ENCODE measurements at places on chromosomes 2 and 18. TPM values are rescaled to one million over a fixed set of nuclear protein-coding genes. Genes with fewer than 3 reads are reported as not detected.

DNA sequence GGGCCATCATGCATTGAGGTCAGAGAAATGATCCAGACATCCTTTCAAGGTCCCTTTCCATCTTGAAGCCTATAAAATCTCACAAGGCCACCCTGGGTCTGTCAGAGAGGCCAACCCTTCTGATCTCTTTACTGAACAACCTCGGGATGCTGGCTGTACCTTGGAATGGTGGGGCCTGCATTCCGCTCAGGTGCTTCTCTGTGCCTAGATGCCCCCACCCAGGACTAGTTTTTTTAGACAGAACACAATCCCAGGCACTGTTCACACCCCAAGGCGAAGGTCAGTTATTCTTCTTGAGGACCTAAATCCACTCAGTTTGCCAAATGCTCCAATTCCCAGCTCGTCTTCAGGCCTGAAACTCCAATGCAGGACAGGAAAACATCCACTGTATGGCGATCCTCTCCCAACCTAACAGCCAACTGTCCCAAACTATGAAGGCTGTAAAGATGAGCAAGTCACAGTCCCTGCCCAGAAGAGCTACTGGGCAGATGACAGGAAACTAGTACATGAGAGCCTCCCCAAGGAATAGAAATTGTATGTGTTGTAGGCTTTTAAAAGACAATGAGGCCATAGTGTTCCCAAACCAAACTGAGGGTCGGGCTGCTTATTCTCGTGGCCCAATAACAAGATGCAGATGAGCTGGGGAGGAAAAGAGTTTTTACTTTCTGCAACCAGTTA lies 154.4 kb upstream of the ACAA2 start:
- DNase-seq: no peak

GRCh38 chr2:63051795-63052333 lies 1.2 kb downstream of the OTX1 start:
- no peak for DNase-seq

DNA sequence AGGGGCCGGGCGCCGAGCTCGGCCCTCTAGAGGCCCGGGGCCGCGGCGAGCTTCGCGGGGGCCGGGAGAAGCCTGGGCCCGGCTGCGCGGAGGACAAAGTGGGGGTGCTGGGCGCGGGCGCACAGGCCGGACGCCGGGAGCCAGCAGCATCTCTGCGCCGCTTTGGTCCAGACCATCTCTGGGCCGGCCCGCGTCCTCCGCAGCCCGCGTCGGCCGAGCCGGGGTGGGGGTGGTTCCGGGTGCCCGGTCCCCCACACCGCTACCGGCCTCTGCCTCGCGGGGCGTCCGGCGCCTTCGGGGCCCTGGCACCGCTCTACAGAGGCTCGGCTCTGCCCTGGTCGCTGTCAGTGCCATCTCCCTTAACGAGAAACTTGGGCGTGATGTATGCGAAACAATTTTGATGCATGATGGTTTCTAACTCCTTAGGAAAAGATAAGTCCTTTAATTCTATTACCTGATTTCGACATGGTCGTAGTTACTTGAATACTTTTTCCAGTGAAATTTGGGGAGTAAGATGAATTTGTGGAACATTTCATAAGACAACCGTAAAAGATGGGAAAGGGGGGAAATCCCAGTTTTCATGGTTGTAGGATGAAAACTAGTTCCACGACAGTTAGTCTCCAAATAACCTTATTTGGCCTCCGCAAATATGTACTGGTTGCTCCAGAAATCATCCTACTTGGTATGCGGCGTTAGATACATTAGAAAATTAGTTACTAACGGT lies 562 bp downstream of the TWSG1 start:
- DNase-seq: peak; percentile 39

DNA sequence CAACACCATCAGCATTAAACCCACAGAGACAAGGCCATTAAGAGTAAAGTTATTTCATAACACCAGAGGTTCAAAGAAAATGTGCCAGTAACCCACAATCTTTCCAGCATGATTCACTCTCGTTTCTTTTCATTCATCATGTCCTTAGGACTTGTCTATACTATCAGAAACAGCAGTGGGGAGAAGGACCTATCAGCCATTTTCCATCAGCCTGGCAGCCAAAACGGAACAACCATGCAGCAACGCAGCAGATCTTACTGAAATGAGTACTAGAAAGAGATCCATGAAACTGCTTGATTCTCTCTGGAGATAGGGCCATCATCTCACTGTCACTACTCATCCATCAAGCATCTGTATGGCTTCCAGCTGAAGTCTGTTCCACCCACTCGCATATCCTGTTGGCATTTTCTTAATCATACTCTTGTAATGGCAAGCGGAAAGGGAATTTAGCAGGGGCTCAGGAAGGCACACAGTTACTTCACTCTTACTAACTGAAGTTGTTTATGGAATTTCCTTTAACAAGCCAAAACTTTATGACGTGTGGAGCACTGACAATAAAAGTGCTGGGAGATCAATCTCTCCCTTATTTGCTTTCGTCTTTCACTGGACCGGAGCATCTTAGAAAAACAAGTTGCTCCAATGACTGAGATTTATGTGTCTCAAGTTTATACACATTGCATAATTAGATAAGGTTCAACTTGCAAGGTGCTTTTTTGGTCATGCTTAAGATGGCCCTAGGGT lies 69.7 kb downstream of the EPHA4 start:
- DNase-seq: peak; percentile 95

GRCh38 chr2:71461304-71461671 lies 7.9 kb downstream of the DYSF start:
- no peak for DNase-seq

- DNase-seq: no peak
Observed at GRCh38 chr18:26978812-26979341, 113.4 kb upstream of the AQP4 start.

DNA sequence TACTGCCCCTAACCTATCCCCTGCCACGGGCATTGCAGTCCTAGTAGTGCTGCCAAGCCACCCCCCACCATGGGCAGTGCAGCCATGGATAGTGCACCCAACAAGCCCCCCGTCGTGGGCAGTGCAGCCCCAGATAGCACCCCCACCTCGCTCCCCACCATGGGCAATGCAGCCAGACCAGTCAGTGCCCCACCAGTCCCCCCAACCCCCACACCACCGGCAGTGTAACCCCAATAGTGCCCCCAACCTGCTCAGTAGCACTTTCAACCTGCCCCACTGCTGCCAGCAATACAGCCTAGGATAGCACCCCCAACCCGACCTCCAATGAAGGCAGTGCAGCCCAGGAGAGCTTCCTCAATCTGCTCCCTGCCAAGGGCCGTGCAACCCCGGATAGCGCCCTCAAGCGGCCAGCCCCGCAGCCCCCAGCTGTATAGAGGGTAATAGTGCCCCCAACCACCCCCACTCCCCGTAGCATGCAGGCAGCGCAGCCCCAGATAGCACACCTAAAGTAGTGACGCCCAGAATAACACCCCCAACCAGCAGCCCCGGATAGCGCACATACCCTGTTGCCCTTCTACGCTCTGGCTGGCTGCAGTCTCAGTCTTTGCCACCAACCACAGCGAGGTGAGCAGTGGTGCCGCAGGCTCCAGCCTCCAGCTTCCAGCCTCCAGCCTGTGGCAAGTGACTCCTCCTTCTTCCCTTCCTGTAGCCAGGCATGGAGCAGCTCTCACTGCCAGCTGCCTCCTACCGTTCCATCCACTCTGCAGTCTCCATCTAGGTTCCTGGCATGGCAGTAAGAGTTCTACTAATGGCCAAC lies 45.4 kb upstream of the ANKRD62 start:
- no peak for DNase-seq

DNA sequence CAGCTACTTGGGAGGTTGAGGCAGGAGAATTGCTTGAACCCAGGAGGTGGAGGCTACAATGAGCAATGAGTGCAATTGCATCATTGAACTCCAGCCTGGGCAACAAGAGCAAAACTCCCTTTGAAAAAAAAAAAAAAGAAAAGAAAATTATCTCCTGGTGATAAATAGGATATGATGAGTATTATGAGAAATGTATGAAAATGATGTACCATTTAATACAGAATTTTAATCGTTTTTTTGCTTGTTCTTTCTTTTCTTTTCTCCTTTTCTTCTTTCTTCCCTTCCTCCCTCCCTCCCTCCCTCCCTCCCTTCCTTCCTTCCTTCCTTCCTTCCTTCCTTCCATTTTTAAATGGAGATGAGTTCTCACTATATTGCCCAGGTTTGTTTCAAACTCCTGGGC lies 40.4 kb downstream of the TTC27 start:
- no peak for DNase-seq

DNA sequence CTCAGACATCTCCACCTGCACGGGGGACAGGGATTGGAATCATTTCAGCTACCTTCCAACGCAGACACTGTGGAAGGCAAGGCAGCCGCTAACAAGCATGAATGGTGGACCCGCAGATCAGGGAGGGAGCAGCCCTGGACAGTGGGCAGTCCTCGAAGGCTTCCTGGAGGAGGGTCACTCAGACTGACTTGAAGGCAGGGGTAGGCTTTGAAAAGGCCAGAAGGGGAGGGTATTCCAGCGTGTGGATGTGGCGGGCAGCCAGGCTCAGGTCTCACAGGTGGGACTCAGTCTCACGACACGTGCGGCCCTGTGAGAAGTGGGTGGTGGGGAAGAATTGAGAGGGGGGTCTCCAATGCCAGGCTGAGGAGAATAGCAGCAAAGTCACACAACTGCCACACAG lies 29.9 kb downstream of the DYSF start:
- DNase-seq: no peak

DNA sequence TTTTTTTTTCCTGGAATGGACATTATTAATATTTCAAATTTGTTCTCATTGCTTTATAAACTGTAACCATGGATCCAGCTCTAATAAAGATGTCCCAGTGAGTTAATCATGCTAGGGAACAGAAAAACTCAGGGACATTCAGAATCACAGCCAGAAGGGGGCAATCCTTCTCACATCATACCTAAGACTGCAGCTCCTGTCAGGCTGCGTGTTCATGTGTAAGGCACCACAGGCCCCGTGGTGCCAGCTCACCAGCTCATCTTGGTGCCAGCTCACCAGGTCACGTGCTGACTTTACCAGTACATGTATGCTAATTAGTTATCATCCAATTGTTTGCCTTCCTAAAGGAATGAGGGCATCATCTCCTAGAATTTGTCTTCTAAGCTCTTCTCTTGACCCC lies 84.7 kb upstream of the NEDD4L start:
- peak; percentile 56 for DNase-seq

DNA sequence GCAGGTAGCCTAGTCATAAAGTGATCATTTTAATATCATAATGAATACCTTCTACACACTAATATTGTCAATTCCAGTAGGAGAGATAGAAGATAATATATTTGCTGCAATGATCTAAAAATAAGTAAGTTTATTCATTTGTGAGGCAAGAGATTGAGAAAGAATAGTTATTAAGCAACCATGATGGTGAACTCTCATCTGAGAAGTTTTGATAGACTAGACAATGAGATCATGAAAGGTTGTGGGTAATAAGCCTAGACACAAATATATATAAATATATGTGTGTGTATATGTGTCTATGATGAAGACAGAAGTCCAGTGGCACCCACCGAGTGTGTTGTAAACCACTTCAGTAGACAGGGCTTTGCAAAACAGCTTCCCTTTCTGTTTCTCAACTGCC lies 181.0 kb upstream of the CHST9 start:
- no peak for DNase-seq

- DNase-seq: no peak
Observed at GRCh38 chr18:47996091-47996541, 65.7 kb upstream of the SMAD2 start.

- no peak for DNase-seq
Observed at GRCh38 chr2:175872005-175872348, 130.1 kb downstream of the LNPK start.

GRCh38 chr2:109694190-109694589 lies 80.0 kb downstream of the SOWAHC start:
- DNase-seq: no peak

GRCh38 chr2:696463-696862 lies 19.3 kb upstream of the TMEM18 start:
- no peak for DNase-seq

- no peak for DNase-seq
Observed at GRCh38 chr18:32902568-32903330, 129.9 kb upstream of the KLHL14 start.

- no peak for DNase-seq
Observed at GRCh38 chr2:80364524-80365212, 60.1 kb upstream of the LRRTM1 start.

- no peak for DNase-seq
Observed at GRCh38 chr2:144241801-144242200, 278.1 kb downstream of the ZEB2 start.

GRCh38 chr18:48799724-48800315 lies 150.9 kb downstream of the SMAD7 start:
- no peak for DNase-seq

DNA sequence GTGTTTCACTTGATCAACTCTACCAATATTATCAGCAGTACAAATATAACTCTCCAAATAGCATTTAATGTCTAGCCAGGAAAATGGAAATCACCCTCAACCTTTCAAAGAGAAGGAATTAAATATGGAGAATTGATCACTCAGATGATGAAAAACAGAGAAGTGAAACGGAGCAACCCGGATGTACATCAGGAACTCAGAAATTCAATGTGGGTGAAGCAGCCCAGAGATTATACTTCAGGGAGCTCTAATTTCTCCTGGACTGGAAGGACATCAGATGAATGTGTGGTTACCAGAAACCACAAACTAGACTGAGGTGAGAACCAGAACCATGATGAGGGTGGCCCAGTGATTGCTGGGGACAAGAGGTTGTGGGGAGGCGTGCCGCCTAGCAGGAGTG lies 35.5 kb upstream of the COBLL1 start:
- no peak for DNase-seq

GRCh38 chr18:68764016-68764415 lies 33.9 kb upstream of the CCDC102B start:
- peak; percentile 7 for DNase-seq

The PPP1CB gene
- 172 TPM for total RNA-seq

The TOGARAM2 gene
- 0.26 TPM for total RNA-seq

The TMEM17 gene
- 1.3 TPM for total RNA-seq

The SERPINB5 gene
- not detected for total RNA-seq

The MAPK4 gene
- under 0.01 TPM for total RNA-seq

The STARD6 gene
- not detected for total RNA-seq

The IL1F10 gene
- total RNA-seq: not detected

The POTEJ gene
- total RNA-seq: not detected

The EMILIN1 gene
- total RNA-seq: 251 TPM

The KCNG3 gene
- total RNA-seq: under 0.01 TPM

The SEMA4C gene
- total RNA-seq: 19.8 TPM
